ENCODE measurements at places on chromosomes 1 and 21. TPM values are rescaled to one million over a fixed set of nuclear protein-coding genes. Genes with fewer than 3 reads are reported as not detected.

DNA sequence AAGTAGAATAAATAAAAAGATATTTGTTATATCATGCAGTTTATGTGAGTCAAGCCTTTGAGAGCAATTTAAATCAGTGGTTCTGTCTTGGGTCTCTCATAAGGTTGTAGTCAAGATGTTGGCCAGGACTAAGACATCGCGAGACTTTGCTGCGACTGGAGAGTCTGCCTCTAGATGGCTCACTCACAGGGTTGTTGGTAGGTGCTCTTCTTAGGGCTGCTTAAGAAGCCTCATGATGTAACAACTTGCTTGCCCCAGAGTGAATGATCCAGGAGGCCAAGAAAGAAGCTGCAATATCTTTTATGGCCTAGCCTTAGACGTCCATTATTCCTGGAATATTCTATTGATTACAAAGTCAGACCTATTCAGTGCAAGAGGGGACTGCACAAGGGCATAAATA, 73.1 kb upstream of the CACHD1 start:
- no peaks in the 10 kb centered on the region for H3K36me3 ChIP-seq
- no peak overlapping the region for H3K4me3 ChIP-seq
- peaks cover 4% of the 10 kb centered on the region for H3K4me1 ChIP-seq
- H3K27ac ChIP-seq = no peak overlapping the region

GRCh38 chr1:98056781-98057180, 135.9 kb upstream of the DPYD start:
- peaks cover 45% of the 10 kb centered on the region for H3K27me3 ChIP-seq
- DNase-seq = no peak
- no peaks in the 10 kb centered on the region for H3K36me3 ChIP-seq
- H3K27ac ChIP-seq = no peak overlapping the region

GRCh38 chr1:27403931-27404330, 11.5 kb downstream of the GPR3 start:
- no peak overlapping the region for H3K4me3 ChIP-seq
- peaks cover 18% of the 10 kb centered on the region for H3K4me1 ChIP-seq
- H3K27me3 ChIP-seq = no peaks in the 10 kb centered on the region
- H3K27ac ChIP-seq = peak overlapping the region; percentile 37
- peaks cover 37% of the 10 kb centered on the region for H3K36me3 ChIP-seq
- DNase-seq = no peak

- H3K27me3 ChIP-seq = no peaks in the 10 kb centered on the region
- H3K36me3 ChIP-seq = peaks cover 10% of the 10 kb centered on the region
- H3K27ac ChIP-seq = peak within 1 kb of the TSS; percentile 49
- H3K4me3 ChIP-seq = peak within 1 kb of the TSS; percentile 84
- H3K4me1 ChIP-seq = peaks cover 5% of the 10 kb centered on the region
These were observed at the start of the genes SASS6 and TRMT13 for GRCh38 chr1:100132566-100133477. Gene SASS6 (minus strand): TSS chr1:100132930. CDS start chr1:100132814, 116 bp downstream. Gene TRMT13 (plus strand): TSS chr1:100133163. CDS start chr1:100133169, 6 bp downstream.

GRCh38 chr1:171426645-171427044, 58.7 kb upstream of the PRRC2C start:
- DNase-seq = no peak
- H3K27ac ChIP-seq = no peak overlapping the region
- H3K4me3 ChIP-seq = no peak overlapping the region
- H3K36me3 ChIP-seq = no peaks in the 10 kb centered on the region
- no peaks in the 10 kb centered on the region for H3K4me1 ChIP-seq

DNA sequence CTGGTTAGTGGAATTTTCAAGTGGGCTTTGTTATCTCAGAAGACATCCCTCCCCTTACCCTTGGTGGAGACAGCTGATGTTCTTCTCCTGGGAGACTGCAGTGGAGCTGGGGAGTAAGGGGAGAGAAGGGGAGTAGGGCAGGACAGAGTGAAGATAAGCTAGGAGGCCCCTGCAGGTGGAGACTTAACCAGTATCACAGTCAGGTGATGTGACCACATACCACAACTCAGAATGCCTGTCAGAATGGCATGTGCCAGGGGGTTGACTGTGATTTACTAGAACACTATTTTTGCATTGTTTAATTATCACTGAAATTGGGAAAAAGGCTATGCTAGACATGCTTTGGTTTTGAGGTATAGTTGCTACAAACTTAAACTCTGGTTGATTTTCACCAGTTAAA, 124.6 kb downstream of the NRDC start:
- no peak overlapping the region for H3K27ac ChIP-seq
- H3K27me3 ChIP-seq = no peaks in the 10 kb centered on the region
- no peaks in the 10 kb centered on the region for H3K4me1 ChIP-seq
- no peak for DNase-seq

DNA sequence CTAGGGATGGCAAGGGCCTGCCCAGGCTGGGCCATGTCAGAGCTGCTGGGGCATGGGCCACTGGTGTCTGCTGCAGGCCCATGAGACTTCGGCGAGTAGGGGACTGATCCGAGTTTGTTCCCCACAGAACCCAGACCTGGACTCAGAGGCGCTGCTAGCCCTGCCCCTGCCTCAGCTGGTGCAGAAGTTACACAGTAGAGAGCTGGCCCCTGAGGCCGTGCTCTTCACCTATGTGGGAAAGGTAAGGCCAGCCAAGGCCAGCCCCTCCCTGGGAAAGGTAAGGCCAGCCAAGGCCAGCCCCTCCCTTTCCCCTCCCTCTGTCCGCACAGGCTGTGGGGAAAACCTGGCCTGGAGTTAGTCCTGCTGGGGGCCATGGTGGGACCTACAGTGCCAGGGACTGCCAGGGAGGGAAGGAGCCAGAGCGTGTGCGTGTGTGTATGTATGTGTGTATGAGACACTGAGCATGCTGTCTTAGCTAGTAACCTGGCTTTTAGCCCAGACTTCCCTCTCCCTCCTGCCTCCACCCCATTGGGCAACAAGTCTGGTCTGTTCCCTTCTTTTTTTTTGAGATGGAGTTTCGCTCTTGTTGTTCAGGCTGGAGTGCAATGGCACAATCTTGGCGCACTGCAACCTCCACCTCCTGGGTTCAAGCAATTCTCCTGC, 8.0 kb downstream of the FAAH start:
- peak; percentile 50 for DNase-seq
- peaks cover 24% of the 10 kb centered on the region for H3K4me1 ChIP-seq
- no peak overlapping the region for H3K27ac ChIP-seq
- no peaks in the 10 kb centered on the region for H3K27me3 ChIP-seq
- no peak overlapping the region for H3K4me3 ChIP-seq

DNA sequence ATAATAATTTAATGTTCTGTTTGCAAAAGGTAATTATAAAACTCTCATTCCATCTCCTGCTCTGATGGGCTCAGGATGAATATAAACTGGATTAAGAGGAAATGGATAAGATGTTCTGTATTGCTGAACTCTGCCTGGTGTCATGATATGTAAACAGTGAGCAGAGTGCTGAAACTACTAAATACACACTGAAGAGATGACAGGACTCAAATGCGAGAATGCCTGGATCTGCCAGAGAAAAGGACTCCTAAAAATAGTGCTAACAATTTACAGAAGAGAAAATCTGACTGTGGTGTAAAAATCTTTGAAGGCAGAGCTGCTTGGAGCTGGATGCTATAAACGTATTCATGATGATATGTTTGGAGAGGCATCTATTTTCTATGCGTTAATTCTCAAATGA, 303.2 kb downstream of the RWDD3 start:
- no peak for DNase-seq
- H3K27ac ChIP-seq = no peak overlapping the region
- no peaks in the 10 kb centered on the region for H3K27me3 ChIP-seq
- no peak overlapping the region for H3K4me3 ChIP-seq
- H3K4me1 ChIP-seq = no peaks in the 10 kb centered on the region
- H3K36me3 ChIP-seq = no peaks in the 10 kb centered on the region

DNA sequence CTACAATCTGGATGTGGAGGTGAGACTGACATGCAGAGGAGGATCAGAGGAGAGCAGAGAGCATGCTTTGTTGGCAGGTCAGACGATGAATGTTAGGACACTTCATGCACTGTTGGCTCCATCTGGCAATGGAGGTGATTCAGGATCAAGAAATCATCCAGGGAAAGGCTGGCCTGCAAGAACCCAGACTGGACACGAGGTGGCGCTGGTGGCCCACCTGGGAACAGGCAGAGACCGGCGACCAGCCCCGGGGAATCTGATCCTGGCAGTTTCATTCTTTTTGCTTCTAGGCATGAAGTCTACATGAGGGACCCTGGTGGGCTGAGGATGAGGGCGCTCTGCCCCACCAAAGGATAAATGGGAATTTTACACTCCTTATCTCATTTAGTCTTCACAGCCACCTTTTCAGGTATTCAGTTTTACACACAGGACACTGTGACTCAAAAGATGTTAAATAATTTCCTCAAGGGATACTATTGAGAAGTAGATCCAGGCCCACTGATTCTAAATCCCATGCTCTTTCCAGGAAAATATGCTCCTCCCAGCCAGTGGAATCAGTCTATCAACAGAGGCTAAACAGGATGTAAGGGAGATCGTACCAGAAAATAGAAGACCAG, 26.2 kb upstream of the SCMH1 start:
- no peak overlapping the region for H3K27ac ChIP-seq
- H3K4me3 ChIP-seq = no peak overlapping the region
- DNase-seq = peak; percentile 64
- H3K36me3 ChIP-seq = no peaks in the 10 kb centered on the region
- no peaks in the 10 kb centered on the region for H3K4me1 ChIP-seq

DNA sequence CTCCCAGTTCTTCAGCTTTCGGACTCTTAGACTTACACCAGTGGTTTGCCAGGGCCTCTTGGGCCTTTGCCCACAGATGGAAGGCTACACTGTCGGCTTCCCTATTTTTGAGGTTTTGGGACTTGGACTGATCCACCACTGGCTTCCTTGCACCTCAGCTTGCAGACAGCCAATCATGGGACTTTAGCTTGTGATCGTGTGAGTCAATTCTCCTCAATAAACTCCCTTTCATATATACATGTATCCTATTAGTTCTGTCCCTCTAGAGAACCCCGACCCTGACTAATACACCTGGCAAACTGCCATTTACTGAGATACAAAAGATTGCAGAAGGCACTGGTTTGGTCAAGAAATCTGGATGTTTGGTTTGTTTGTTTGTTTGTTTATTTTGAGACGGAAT, 6.4 kb upstream of the RAB4A start:
- no peaks in the 10 kb centered on the region for H3K4me1 ChIP-seq
- no peak overlapping the region for H3K27ac ChIP-seq
- no peaks in the 10 kb centered on the region for H3K27me3 ChIP-seq
- no peak overlapping the region for H3K4me3 ChIP-seq

RGS16 gene
- polyA plus RNA-seq = 2.3 TPM

AZIN2 gene
- polyA plus RNA-seq = 2.5 TPM

FYB2 gene
- polyA plus RNA-seq = 10.8 TPM

OR2M3 gene
- polyA plus RNA-seq = not detected

NBPF4 gene
- not detected for polyA plus RNA-seq

FCRLA gene
- 0.12 TPM for polyA plus RNA-seq

DDAH1 gene
- 115 TPM for polyA plus RNA-seq
